Activated CD4-positive, alpha-beta T cell treated with anti-CD3 and anti-CD28 coated beads for 48 hours (primary cell): ENCODE measurements at places on chromosomes 2 and 18.

DNA sequence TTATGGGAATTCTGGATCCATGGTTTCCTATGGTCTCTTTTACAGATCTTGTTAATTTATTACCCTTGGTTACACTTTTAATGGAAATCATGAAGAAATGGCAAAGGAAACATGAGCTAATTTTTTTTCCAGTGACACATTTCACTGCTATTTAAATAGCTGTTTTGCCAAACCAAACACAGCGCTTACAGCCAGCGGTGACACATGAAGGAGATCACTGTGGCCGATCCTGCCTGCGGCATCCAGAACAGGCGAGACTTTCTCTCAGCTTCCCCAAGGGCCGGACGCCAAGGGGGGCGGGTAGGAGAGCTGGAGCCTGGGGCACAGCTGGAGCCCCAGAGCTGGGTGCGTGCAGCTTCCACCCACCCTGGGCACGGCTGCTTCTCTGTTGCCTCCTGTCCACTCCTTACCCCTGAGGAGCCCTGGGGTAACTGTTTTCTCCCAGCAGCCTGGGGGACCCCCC is 81.4 kb upstream of the PKDCC start:
- no peak for DNase-seq

- DNase-seq, result no peak
Observed at GRCh38 chr18:13989199-13989598, 73.9 kb upstream of the MC2R start.

DNA sequence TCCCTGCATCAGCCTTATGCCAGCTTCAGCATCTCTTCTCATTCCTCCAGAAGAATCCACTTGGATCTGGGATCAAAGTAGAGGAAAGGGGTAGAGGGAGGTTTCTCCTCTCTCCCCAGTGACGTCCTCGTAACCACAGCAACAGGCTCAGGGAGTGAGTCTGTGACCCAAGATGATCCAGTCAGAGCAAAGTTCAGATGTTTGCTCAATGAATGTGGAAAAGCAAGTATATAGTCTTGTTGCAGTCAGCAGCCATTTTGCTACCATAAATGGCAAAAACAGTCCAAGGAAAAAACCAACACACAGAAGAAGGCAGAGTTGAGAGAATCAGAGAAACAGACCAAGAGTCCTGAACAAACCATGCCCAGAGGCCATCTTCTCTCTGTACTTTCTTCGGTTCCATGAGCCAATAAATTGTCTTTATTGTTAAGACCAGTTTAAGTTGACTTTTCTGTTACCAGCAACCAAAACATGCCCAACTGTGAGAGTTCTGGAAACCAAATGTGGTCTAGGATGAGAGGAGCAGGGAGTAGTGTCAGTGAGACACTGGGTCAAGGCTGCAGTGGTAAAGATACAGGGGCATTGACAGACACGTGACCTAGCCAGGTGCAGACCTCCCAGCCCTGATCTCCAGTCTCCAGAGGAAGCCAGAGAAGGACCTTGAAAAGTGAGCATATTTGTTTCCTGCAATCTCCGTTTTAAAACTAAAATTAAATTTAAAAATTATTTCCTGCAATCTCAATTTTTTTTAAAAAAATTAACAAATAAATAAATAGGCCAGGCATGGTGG is 3.2 kb upstream of the CXCR1 start:
- DNase-seq, result no peak

GRCh38 chr2:43050866-43051265 is 175.5 kb downstream of the ZFP36L2 start:
- no peak for DNase-seq

GRCh38 chr18:74498712-74499627 is 2.8 kb downstream of the CNDP2 start:
- peak; percentile 88 for DNase-seq

- no peak for DNase-seq
Observed at GRCh38 chr2:150484461-150485021, 2.9 kb downstream of the RND3 start.

- no peak for DNase-seq
Observed at GRCh38 chr18:7288544-7288943, 57.7 kb downstream of the LRRC30 start.

DNA sequence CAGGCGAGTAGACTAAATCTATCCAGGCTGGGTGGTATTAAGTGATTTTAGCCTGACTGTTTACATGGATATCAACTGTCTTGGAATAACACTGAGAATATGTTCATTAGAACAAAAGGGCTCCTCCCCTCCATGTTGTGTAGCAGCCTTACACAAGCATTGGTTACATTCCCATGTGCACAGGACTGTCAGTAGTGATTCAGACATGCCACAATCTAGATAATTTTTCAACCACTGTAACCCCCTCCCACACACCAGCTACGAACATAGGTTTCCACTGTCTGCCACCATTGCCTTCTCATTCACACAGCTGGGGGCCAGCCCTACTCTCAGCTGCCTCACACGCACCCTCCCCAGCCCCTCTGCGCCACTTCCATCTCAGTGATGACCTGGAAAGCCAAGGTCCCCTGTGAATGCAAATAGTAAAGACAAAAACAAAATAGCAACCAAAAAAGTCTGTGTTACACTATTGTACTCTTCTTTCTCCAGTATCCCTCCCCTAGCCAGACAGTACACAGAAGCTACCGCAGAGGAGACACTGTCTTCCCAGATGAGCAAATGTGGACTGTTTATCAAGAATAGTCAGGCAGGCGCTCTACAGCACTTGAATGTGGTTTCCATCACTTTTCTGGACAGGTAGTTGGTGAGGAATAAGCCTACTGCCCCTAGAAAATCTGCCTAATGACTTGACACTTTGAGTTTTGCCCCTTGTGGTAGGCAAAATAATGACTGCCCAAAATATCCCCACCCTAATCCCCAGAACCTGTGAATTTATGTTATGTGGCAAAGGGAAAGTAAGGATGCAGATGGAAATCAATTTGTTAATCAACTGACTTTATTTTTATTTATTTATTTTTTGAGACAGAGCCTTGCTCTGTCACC is 27.9 kb upstream of the TYMS start:
- DNase-seq, result peak; percentile 27

DNA sequence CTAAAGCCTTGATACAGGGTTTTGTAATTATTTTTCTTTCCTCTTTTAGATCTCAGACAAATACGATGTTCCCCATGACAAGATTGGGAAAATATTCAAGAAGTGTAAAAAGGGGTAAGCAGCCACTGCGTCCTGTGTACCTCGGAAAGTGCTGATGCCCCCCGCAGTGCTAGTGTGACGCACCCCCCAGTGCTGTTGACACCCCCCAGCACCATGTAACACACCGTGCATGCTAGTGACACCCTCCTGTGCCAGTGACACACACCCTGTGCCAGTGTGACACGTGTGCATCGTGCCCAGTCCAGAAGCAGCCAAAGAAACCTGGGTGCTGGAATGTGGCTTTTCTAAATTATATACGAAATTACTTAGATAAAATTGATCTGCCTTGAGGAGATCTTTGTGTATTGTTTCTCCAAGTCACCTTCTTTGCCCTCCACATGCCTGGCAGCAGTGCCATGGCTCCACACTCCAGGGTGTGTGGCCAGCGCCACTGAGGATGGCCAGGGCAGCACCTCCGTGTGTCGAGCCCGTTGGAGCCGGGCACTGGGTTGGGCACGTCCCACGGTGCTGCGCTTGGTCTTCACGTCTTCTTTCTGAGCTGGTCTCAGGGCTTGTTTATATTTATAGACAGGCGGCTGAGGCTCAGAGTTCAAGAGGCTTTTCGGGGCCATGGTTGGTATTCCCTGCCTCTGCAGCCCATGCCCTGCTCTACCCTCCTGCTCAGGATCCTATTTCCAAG is 44.3 kb upstream of the KLF11 start:
- no peak for DNase-seq

- no peak for DNase-seq
Observed at GRCh38 chr2:10905862-10906143, 5.9 kb upstream of the KCNF1 start.

- no peak for DNase-seq
Observed at GRCh38 chr18:35413163-35413511, 36.0 kb upstream of the ZNF396 start.

DNA sequence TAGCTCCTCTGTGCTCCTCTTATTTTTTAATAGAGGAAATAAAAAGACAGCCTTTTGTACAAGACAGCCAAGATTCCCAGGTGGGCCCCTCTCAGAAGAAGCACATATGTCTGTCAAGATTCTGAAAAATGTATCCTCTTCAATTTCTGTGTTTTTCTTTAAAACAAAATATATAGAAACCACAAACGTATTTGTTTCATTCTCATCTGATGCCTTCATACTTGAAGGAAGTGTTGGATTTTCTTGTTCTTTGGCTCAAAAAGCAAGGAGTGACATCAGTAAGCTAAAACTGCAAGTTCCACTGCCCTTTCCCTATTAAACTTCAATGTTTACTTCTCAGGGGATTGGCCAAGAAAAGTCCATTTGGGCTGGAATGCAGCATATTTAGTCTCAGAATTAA is 193.8 kb upstream of the OSR1 start:
- DNase-seq, result no peak

DNA sequence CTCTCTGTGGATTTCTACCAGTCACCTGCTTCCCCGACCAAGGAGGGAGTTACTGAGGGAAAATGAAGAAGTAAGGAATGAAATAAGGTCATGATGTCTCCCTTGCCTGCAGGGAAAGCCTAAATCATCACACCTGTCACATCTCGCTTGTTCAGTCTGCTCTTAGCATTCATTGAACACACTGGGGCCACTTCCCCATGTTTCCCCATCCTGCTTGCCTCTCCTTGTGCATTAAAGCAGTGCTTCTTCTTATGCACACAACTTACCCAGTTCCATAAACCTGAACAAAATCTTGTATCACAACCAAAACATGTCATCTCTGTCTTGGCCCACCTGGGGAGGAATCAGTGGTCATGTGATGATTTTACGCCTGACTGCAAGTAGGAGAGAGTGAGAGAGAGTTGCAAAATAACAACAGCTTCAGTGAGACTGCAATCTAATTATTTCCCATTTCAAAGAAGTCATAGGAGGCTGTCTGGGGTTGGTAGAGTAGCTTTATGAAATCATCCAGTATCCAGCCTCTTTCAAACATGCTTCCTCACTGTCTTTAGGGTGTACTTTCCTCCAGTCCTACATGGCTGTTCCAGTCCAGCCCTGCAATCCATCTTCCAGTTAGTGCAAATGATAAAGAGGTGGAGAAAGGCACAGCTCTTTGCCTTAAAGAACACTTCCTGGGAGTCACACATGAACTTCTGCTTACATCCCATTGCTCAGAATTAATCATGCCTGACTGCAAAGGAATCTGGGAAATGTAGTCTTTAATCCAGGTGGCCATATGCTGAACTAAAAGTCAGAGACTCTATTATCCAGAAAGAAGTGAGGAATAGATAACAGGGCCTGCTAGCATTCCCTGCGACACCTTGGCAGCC is 220.1 kb downstream of the HAUS1 start:
- no peak for DNase-seq
